ENCODE measurements at places on chromosomes 7 and 10.

- DNase-seq, result no peak
Observed at GRCh38 chr7:31444196-31444595, 69.7 kb upstream of the ITPRID1 start.

GRCh38 chr10:21584834-21585530, 51.0 kb downstream of the MLLT10 start:
- no peak for DNase-seq

DNA sequence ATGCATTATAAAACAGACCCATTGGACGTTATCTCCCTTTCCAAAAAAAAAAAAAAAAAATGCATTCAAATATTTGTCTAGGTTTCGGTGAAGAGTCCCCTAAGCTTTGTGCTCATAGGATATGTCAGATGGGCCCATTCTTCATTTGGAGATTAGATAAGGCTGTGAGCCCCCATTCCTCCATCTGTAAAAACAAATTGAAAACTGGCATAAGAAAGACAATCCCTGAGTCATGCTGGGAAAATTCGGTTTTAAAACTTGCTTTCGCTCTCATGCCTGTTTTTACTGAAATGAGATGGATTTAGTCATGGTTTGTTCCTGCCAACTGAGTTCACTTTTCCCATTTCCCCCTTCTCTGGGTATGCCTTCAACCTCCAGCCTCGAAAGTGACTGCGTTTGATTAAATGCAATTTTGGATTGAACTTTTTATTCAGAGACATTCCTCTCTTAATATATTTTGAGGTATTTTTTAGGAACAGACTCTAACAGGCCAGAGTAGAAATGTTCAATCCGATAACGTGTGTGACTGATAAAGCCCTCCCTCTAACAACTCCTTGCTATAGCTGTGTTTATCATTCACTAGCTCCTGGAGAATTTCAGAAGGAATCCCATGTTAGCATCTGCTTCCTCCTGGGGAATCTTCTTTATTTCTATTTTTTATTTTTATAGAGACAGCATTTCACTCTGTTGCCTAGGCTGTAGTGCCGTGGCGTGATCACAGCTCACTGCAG, 190.9 kb upstream of the LYZL2 start:
- DNase-seq, result peak; percentile 68

GRCh38 chr7:4689668-4690067, 7.6 kb downstream of the FOXK1 start:
- DNase-seq, result no peak

GRCh38 chr7:71313553-71313952, 181.6 kb downstream of the GALNT17 start:
- no peak for DNase-seq

GRCh38 chr7:69787736-69788431, 189.6 kb downstream of the AUTS2 start:
- no peak for DNase-seq

- DNase-seq, result no peak
Observed at GRCh38 chr10:66916030-66916429, 9.8 kb upstream of the LRRTM3 start.

DNA sequence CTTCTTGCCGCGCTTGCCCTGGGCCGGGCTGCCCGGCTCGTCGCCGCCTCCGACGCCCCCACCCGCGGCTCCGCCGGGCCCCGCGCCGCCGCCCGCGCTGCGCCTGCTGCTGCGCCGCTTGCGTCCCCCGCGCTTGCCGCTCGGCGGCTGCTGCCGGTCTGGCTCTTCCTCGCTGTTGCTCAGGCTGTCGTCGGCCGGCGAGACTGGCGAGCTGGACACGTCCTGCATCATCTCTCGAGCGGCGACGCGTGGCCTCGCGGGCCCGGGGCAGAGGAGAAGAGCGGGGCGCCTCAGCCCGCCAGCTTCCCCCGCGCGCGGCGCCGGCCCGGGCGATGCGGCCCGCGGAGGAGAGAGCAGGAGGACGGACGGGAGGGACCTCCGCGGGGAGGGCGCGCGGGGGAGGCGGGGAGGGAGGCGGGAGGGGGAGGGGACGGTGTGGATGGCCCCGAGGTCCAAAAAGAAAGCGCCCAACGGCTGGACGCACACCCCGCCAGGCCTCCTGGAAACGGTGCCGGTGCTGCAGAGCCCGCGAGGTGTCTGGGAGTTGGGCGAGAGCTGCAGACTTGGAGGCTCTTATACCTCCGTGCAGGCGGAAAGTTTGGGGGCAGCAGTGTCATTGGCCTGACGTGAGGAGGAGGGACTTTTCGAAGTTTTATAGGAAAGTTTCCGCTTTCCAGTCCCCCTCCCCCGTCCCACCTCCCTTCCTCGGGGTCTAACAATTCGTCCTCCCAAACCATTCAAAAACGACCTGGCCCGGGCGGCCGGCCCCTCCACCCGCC, at the start of gene TWIST1:
TSS of gene TWIST1 (minus strand) at position 546 of the 779 bp plus-strand sequence. CDS start at position 231, 315 bp downstream.
- peak; percentile 85 for DNase-seq

GRCh38 chr7:44062180-44062902, 3.0 kb downstream of the PGAM2 start:
- no peak for DNase-seq

All from AG08396 (cell line).